NCI-H2081 treated with DMSO at 0.1 percent for 48 hours (cell line): ENCODE measurements at places on chromosomes 5 and 9.
A peak's percentile ranks its signal among the peaks of the same experiment; 100 is the strongest.

GRCh38 chr9:135516132-135516860 lies 4.9 kb upstream of the LCN1 start:
- no peak for DNase-seq

- DNase-seq = no peak
Measured at GRCh38 chr9:108691614-108692013, 164.2 kb downstream of the ACTL7B start.

- no peak for DNase-seq
Measured at GRCh38 chr5:154198611-154199230, 8.2 kb downstream of the GALNT10 start.

DNA sequence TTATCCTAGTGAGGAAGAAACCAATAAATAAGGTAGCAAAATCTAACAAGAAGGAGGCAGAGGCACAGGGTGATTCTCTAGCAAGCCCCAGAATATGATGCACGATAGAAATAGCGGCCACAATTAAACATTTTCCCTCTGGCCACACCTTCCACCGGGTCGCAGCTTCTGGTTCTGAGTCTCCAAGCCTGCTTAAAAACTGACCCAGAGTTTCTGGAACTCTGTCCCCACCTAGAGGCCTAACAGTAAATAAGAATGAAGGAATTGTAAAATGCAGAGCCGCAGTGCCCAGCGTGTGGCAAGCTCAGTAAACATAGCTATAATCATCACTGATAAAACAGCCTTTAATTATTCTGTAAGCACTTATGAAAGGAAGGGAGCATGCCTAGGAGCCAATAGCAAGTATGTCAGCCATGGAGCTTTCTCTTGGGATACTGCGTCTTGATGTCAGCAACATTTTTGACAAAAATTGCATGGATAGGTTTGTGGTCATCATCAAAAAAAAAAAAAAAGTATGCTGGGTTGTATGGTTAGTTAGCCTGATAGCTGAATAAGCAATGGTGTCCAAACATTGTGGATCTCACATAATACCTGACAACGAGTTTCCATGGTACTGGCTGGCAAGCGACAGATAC lies 465.5 kb downstream of the DNAH5 start:
- DNase-seq = peak; percentile 85

DNA sequence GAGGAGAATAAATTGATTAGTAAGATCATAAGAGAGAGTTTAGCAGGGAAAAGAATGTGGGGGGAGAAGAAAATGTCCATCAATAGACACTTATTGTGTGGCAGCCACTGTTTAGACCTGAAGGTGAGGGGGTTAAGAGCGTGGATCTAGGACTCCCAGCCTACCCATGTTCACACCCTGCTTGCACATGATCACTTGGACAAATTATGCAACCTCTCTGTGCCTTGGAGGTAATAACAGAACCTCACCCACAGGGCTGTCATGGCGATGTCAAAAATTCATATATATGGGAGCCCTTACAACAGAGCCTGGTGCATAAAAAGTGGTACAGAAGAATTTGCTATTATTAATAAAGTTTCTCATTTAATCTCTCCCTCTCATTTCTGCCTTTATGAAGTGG lies 86.0 kb upstream of the EQTN start:
- DNase-seq = no peak

DNA sequence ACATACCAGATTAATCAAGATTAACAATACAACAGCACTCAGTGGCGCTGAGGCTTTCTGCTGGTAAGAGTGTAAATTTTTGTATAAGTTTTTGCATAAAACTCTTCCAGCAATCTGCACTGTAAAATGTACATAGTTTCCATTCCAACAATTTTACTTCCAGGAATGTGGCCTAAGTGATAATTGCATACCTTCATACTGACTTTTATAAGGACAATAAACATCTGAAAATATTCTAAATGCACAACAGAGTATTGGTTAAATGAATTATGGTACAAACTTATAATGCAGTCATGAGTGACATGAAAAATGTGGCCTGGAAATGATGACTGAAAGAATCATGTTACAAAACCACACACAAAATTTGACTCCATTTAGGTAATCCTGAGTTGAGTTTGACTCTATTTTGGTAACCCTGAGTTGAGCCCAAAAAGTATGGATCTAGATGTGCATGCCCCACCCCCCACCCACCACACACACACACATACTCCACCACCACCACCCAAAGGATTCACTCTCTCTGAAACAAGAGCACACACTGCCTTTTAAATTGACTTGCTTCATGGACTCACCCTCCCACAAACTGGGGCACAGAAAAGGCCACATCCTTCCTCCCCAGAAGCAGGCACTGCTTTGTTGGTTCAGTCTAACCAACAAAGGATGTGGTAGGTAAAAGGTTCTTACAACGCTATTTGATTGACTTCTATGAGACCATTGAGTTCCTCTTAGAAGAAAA lies 137.6 kb downstream of the SUSD1 start:
- DNase-seq = no peak

GRCh38 chr5:107612541-107612940 lies 58.2 kb downstream of the EFNA5 start:
- no peak for DNase-seq

GRCh38 chr9:15246708-15247107 lies 60.3 kb downstream of the TTC39B start:
- DNase-seq = no peak

DNA sequence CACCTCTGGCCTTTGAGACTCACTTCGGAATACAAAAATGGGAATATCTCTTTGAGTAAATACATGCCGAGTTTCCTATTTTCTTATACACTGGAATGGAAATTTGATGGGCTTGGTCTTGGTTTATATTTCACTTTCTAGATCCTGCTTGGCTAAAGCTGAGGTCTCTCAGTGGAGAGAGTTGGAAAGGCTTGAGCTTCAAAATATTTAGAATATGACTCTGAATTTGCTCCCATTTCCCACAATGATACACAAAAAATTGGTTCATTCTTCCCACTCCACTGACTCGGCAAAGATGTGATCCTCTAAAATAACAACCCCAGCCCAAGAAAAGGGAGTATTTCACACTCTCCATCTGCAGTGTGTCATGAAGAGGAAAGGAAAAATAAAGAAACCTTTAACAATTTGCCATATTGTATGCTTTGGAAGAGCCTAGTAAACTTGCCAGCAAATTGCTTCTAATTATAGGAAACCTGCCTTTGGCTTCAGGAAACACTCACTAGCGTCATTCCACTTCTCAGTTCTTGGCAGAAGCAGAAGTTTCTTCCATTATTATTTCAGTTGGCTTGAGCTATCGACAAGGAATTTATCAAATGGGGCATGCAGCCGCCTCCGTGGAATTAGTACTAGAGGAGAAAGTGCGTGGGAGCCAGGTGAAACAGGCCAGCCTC lies 302.9 kb downstream of the NSG2 start:
- no peak for DNase-seq

- DNase-seq = no peak
Measured at GRCh38 chr5:26881901-26882300, 156.5 kb downstream of the CDH9 start.

DNA sequence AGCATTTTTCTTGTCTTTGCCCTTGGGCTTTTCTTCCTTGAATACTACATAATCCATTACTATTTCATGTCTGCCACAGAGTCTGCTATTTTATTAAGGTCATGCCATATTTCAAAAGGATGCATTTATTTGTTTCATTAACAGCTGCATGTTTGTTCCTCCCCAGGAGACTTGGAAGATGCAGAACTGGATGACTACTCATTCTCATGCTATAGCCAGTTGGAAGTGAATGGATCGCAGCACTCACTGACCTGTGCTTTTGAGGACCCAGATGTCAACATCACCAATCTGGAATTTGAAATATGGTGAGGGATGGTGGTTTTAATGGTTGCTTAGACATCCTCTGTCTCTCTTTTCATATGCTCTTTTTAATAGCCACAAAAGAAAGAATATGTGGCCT lies 4.0 kb downstream of the IL7R start:
- DNase-seq = no peak

- no peak for DNase-seq
Measured at GRCh38 chr9:130419521-130420035, 25.2 kb upstream of the ASS1 start.

DNA sequence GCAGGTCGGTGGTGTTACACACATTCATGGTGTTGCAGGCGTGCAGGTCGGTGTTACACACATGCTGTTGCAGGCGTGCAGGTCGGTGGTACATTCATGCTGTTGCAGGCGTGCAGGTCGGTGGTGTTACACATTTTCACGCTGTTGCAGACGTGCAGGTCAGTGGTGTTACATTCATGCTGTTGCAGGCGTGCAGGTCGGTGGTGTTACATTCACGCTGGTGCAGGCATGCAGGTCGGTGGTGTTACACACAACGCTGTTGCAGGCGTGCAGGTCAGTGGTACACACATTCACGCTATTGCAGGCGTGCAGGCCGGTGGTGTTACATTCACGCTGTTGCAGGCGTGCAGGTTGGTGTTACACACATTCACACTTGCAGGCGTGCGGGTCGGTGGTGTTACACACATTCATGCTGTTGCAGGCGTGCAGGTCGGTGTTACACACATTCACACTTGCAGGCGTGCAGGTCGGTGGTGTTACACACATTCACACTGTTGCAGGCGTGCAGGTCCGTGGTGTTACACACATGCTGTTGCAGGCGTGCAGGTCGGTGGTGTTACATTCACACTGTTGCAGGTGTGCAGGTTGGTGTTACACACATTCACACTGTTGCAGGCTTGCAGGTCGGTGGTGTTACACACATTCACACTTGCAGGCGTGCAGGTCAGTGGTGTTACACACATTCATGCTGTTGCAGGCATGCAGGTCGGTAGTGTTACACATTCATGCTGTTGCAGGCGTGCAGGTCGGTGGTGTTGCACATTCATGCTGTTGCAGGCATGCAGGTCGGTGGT lies 11.1 kb downstream of the DPP7 start:
- no peak for DNase-seq

- no peak for DNase-seq
Measured at GRCh38 chr5:170353961-170354360, 35.2 kb downstream of the KCNMB1 start.

- no peak for DNase-seq
Measured at GRCh38 chr9:83665580-83666200, 42.1 kb downstream of the UBQLN1 start.

GRCh38 chr5:158727136-158727535 lies 372.6 kb downstream of the EBF1 start:
- no peak for DNase-seq

DNA sequence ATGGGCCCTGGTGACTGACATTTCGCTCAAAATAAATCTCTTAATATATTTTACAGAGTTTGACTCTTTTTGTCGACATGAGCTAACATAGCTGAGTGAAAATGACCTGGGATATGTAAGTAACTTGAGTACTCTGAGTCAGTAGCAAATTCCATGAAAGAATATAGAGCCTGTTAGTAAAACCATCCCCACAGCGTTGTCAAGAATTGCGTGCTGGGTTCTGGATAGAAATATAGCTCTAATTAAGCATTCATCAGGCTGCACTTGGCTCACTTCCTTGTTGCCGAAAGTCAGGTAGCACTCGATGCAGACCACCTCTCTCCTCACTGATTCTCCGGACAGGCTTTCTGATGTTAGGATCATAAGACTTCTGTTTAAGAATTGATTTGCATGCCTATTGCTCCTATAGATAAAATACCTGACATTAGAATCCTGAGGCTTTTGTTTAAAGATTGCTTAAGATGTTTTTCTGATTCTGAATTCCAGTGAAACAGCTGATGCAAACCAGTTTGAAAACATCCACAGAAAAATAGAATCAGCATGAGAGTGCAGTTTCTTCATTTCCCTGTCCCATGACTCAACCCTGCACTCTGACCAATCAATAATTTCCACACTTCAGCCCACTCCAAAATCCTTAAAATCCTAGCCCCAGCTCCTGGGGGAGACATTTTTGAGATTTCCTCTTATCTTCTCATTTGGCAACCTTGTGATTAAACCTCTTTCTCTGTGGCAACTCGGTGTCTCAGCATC lies 310.6 kb downstream of the DIRAS2 start:
- no peak for DNase-seq

DNA sequence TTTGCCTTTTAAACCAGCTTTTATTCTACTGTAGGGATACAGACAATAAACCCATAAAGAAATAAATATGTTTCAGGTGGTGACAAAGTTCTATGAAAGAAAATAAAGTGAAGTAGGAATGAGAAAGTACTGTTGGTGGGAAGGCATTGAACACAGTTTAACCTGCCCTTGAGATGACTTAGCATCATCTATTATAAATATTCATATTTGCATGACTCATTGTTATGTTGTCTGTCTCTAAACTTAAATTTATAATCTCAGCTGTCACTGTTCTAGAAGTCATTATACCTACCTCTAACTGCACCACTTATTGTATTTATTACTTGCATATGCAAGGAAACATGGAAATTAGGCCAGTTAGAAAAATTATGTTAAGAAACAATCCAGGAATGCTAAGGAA lies 202.2 kb downstream of the CHSY3 start:
- no peak for DNase-seq

DNA sequence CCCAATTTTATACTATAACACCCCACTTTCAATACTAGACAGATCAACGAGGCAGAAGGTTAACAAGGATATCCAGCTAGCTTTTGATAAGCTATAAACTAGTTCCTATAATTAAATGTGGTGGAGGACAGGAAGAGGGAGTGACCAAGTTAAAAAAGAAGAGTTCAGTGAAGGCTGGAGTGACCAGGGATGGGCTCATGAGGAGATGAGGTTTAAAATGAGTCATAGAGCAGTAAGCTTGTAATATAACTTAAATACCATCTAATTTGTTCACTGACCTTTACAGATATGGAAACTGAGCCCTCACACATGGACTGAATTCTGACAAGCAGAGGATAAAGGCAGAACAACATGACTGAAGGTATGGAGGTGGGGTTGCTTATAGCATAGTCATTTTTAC lies 284.5 kb downstream of the SPATA31D1 start:
- no peak for DNase-seq
